ENCODE measurements at places on chromosomes 2 and 18.

DNA sequence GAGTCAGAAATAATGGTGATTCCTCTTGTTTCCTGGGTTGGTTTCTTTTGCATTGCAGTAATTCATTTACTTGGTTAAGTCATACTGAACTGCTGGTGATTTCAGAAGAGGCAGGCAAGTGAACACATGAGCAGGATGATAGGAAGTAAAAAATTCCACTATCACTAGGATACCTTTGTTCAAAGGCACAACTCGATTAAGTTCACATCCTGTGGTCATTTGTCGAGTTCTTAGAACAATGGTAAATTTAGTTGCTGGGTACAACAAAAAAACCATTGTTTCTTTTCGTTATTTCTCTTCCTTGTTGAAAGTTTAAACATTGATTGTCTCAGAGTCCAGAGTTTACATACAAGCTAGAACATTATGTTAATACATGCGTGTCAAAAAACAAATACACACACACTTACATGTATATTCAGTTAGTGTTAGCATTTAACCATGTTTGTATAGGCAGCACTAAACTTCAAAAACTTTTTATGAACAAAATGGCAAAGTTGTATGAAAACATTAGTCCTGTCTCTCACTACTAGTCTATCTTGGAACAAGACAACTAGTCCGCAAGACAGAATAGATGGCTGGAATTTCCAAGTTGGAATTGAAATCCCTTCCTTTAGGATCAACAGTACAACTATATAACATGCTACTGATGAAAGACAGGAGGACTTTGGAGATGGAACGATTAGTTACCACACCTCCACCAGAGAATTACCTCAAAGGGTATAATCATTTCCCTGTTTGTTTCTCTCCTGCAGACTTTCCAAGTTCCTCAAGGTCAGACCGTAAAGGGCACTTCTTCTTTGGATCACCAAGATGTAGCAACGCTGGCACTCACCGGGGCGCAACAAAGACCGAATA lies 26.2 kb downstream of the STK39 start:
- DNase-seq = no peak

DNA sequence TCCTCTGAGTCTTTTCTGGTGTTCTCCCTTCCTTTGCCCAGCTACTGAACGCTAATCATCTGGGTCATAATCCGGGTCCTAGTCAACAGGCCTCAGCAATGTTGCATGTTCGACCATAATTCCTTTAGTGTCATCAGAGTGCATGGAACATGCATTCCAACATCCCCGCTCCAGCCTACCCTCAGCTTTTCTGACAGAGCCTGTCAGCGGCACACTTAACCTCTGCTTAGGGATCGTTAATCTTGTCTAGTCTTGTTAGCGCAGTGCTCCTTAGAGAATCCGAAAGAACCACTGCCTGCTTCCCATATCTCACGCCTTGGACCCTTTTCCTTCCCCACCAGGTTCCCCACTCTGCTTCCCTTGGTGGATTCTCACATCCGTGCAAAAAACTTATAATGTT lies 767.9 kb upstream of the ID2 start:
- DNase-seq = no peak

GRCh38 chr2:240716130-240716798 lies 24.6 kb downstream of the AQP12A start:
- DNase-seq = no peak

DNA sequence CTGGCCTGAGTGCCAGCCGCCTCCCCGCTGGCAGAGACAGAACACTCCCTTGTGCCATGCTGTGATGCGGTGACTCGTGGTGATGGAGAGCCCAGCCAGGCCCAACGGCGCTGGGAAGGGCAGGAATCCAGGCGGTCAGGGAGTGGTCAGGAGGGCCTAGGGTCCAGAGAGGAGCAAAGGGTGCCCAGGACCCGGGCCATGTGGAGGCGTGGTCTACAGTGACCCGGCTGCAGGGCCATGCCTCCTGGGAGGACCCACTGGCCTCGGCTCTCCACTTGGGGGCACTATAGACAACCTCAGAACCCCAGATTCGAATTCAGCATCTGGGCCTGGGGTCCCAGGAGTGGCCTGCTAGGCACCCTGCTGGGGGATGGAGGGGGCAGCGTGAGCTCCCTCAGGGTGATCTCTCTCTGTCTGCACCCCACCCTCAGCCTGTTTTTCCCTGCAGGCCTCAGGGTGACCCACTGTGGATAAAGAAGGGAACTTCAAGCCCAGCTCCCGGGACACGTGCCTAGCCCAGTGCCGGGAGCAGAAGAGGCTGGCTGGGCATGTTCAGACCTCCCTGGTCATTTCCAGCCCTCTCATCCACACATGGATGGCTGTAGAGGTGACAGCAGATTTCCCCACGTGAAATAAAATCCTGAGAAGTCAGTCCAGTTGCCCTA lies 13.0 kb downstream of the AMER3 start:
- DNase-seq = no peak

DNA sequence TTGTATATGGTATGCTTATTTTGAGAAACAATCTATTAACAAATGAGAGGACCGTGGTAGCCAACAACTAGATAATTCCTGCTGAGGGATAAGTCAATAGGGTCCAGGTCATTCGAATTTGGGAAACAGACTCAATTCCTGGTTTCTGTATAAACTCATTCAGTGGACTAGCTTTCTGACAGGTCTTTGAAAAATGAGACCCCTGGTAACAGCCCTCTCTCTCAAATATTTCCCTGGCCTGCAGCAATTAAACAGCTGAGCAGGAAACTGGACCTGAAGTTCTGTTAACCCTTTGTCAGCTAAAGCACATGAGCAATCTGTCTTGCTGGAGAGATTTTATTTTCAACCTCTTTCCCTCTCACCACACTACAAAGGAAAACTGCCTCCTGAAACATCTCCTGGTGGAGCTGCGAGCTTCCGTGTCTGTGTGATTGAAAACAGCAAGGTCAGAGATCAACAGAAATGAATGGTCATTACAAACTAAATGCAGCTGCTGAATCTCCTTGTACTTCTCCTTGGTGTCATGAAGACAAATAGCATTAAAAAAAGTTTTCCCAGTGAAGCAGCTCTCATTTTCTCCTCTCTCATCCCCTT lies 70.3 kb upstream of the CCDC85A start:
- no peak for DNase-seq

DNA sequence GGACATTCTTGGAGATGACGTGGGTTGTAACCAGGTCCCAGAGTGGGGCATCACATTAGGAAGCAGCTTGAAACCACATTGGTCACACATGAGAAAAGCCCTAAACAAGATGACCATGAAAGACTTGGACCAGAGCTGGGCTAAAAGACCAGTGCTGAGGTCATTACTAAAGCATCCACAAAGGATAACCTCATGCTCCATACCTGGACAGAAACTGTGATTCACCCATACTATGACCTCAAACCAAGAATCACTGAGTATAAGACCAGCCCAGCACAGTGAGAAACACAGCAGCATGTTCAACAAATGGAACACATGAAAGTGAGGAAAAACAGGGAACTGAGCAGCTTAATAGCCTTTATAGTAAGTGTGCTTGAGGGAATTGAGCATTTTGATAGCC lies 635.5 kb upstream of the NETO1 start:
- no peak for DNase-seq

GRCh38 chr2:236321415-236321814 lies 57.2 kb upstream of the ASB18 start:
- DNase-seq = no peak

- no peak for DNase-seq
Measured at GRCh38 chr2:97951155-97951680, 44.5 kb downstream of the TMEM131 start.

- DNase-seq = no peak
Measured at GRCh38 chr2:12127638-12128037, 381.2 kb downstream of the LPIN1 start.

GRCh38 chr18:59788791-59789106 lies 91.5 kb upstream of the CCBE1 start:
- no peak for DNase-seq

DNA sequence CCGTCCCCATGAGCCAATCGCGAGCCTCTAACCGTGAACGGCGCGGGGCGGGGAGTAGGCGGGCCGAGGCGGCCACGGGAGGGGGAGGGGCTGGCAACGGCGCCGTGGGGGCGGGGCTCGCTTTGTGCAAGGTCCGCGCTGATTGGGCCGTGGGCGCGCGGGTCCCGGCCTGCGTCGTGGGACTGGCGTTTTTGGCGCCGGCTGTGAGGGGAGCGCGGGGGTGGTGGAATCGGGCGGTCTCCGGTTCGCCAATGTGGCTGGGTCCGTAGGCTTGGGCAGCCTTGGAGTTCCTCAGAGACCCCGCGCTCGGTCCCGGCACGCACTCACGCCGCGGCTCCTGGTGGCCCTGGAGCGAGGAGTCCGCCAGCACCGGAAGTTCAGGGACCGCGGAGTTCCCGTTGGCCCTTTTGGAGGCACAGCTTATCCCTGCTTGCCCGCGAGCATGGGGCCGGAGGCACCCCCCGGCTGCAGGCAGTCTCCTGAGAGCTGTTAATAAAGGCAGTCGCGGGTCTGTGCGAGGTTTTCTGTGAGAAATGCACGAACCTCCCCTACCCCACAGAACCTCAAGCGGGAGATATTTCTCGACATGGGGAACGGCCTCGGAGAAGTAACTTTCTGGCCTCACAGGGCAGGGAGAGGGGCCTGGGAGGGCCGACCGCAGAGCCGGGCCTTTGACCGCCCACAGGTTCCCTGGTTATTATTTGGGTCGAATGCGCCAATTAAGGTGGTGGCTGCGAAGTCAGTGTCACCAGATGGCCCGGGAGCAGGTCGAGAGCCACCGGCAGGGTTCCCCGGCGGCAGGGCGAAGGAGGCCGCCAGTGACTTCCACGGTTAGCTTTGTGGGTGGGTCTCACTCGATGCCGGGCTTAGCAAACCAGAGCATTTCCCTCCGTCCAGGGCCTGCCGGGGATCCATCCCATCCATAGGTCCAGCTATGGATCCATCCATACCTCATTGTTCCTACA lies 574 bp upstream of the NCL start:
- peak; percentile 71 for DNase-seq
